ENCODE measurements at places on chromosomes 5 and 9.

DNA sequence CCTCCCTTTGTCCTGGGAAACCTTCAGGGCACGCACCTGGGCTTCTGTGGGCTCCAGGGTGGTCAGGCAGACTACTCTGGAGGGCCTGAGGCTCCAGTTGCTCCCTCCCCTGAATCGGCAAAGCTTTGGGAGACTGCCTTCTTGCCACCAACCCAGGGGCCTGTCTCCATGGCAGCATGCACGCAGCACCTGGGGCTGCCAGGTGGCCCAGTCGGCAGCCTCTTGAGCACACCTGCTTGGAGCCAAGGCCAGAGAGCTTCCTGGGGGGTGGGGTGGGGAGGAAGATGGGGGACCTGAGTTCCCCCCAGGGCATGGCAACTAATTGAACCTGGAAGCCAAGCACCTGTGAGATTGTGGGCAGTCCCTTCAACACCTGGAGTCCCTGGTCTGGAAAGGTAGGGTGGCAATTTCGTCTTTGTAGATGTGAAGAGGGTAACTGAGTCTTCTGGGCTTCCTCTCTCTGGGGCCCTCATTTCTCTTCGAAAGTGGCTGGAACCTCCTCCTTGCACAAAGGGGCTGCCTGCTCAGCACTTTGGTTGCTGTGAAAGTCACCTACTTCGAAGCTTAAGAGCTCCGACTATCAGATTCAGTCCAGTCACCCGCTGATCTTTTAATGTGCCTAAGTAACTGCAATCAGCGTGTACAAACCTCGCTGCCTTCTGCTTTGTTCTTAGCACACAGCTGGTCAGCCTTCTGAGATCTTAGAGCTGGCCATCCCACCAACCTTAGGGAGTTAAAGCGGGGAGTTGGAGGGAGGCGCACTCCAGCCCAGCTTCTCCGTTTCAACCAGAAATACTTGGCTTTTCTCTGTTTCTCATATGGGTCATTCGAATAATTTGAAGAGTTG, 4.0 kb downstream of the RNF183 start:
- no peak for DNase-seq

- no peak for DNase-seq
These were observed 81.7 kb downstream of the HMHB1 start for GRCh38 chr5:143893638-143894037.

DNA sequence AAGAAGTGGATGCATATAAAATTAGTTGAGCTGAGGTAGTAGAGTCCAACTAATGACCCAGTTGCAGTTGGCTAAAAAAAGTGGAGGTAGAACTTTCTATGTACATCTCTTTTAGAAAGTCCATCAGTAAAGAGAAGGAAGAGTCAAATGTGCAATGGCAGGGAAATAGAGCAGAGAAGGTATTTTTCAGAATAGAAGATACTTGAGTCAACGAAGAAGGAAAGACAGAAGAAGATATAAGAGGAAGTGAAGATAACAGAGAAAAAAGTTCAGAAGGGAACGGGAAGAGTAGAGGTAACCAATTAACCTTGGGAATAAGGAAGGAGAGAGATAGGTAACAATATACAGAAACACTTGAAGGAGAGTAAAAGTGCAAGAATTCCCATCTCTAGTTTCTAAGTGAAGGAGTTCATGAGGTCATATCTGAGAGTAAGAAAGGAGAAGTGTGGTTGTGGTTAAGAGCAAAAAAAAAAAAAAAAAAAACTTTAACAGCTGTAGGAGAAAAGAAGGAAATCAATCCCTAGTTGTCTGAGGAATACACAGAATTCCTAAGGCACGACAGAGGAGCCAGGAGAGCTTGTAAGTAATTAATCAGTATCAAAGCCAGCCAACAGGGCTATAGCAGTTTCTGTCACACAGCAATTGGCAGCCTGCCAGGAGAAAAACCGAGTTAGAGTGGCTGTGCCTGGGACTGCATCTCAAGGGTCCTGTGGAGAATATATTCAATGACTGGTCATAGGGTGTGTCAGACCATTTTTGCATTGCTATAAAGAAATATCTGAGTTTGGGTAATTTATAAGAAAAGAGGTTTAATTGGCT, 61.0 kb downstream of the ARL15 start:
- DNase-seq: no peak

- no peak for DNase-seq
These were observed 424.0 kb downstream of the SH3GL2 start for GRCh38 chr9:18002718-18003438.

GRCh38 chr9:112061152-112061740, 113.9 kb downstream of the SUSD1 start:
- DNase-seq: peak; percentile 97

DNA sequence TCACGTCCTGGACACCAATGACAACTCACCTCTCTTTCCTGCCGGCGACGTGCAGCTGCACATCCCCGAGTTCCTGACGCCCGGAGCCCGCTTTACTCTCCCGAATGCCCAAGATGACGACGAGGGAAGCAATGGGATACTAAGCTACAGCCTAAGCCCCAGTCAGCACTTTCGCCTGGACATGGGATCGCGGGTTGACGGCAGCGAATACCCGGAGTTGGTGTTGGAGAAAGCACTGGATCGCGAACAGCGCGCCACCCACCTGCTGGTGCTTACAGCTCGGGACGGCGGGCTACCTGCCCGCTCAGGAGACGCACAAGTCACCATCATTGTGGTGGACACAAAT, 1.1 kb downstream of the PCDHAC1 start:
- DNase-seq: no peak

- no peak for DNase-seq
These were observed 103.4 kb upstream of the RAI14 start for GRCh38 chr5:34552686-34553085.

GRCh38 chr9:132348676-132349075, 6.1 kb downstream of the SETX start:
- DNase-seq: no peak

DNA sequence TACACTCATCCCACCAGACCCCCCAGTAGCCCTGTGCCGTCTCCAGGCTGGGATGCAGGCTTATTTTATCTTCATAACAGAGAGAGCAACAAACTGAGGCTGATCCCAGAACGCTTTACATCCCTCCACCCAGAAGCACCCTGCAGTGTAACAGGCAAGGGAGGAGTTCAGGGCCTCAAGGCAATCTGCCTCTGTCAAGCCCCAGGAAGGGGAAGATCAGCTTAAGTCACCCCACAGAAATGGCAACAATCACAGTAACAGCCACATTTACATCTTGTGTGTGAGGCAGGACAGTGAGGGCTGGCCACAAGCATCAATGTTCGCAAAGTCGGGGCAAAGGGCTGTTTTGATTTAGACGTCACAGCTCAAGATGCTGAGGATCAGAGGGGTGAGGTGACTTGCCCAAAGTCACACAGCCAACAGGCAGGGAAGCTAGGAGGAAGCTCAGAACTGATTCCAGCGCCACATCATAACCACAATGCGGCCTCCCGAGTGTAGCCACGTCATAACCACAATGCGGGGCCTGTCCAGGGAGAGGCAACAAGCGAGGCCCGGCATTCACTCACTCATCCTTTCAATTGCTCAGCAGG, 14.4 kb downstream of the STK10 start:
- peak; percentile 89 for DNase-seq

GRCh38 chr5:78768781-78769380, 120.3 kb upstream of the LHFPL2 start:
- no peak for DNase-seq

- DNase-seq: no peak
These were observed 34.3 kb downstream of the ACTBL2 start for GRCh38 chr5:57448287-57448686.

DNA sequence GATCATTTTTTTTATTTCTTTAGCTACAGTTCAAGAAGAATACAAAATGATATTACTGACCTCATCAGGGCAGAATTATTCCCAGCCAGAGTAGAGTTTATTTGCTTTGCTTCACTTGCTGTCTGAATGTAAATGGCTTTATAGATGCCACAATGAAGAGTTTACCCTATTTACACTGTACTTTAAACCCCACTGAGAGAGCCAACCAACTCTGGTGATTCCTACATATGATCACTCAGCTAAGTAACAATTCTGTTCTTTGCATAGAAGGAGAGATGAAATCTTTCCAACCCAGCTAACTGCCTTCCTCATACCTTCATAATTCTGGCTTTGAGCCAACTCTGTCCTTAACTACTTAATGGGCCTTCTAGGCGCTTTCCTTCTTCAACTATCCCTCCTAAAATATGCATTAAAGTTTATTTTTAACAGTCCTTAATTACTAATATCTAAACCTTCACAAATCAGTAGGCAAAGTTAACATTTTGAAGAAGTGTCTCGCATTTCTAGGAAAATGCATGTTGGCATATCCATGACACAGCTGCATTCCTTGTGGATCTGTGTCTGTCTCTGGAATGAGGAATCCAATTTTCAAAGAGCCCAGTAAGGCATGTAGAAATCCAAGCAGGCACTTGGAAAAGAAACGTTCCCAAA, 284.8 kb upstream of the GRAMD2B start:
- DNase-seq: no peak

DNA sequence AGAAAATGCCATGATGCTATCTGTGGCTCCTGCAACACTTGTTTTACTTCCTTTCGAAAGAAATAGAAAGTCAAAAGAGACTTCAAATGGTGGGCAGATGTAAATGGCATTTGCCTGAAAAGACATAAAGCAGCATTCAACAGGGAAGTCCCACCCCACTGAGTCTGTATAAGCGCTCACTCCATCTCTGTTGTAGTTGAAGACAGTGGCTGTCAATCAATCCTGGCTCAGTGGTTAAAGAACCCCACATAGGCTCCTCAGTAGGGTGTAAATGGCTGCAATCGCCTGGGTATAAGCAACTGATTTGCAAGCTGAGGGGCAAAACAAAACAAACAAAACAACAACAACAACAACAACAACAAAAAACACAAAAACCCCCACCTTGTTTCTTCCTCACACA, 158.7 kb downstream of the EFNA5 start:
- no peak for DNase-seq

DNA sequence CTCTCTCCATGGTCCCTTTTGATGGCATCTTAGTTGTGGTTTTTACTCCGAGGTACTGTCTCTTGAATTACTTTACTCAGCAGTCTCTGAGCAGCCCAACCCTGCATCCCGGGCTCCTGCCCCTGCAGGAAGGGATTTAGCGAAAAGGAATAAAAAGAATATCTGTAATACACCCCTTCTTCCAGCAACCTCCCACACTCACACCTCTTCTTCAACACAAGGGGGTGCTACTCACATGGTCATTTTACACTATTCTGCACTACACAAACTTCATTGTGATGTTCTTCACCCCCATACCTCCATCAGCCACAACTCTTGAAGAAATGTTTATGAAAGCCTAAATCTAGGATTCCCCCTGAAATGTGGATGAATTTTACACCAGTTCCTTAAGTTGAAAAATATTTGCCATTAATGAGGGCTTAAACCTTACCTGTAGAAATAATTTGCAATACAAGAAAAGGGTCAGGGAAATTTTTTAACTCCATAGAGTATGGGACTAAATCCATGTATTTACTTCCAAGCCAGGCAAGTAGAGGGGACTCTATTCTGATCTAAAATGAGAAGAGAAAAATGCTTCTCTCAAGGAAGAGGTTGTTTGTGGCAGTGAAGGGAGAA, 26.0 kb downstream of the TPD52L3 start:
- peak; percentile 52 for DNase-seq

DNA sequence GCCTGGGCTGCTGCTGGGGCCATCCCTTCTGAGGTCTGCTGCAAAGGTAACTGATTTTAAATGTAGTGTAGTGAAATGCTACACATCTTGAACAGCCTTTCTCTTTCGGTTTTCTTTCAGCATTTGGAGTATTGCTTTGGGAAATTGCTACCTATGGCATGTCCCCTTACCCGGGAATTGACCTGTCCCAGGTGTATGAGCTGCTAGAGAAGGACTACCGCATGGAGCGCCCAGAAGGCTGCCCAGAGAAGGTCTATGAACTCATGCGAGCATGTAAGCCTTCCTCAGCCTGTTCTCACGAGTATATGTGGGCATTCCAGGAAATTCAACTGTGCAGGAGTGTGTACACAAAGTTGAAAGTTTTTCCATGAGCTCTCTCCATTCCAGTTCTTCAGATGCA, 18.3 kb downstream of the QRFP start:
- DNase-seq: no peak

Measured in A172 (cell line).